Naive thymus-derived CD8-positive, alpha-beta T cell (primary cell): ENCODE measurements at places on chromosomes 12 and 14.

DNA sequence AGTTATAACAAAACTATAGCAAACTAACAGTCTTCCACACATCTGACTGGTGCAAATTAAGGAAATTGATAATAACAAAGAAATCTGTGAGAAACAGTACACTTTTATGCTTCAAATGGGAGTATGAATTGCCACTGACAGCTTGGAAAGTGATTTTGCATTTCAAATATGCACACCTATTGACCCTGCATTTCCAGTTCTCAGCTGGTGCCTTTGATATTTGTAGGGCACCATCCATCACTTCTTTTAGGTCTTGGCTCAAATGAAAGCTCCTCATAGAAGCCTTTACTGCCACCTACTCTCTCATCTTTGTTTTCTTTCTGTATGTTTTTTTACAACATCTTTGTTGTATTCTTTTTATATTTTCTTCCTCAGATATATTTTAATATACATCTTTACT lies 125.1 kb downstream of the ST8SIA1 start:
- no peak for DNase-seq

DNA sequence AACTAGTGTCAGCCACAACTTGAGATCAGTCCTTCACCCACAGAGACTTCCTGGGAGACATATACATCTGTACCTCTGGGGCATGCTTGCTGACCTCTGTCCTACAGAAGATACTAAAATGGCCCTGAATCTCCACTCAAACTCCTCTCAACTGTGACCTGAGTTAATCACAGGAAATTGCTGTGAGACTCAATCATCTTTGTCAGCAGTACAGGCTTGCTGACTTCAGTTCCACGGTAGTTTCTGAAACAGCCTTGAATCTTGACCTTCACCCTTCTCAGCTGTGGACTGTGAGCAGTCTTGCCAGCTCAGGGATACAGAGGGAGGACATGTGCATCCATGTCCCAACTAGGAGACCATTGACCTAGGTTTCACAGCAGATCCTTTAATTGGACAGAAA lies 1.4 kb upstream of the KLRC1 start:
- no peak for DNase-seq

- DNase-seq, result no peak
These were observed 95.4 kb upstream of the SFSWAP start for GRCh38 chr12:131615326-131616042.

DNA sequence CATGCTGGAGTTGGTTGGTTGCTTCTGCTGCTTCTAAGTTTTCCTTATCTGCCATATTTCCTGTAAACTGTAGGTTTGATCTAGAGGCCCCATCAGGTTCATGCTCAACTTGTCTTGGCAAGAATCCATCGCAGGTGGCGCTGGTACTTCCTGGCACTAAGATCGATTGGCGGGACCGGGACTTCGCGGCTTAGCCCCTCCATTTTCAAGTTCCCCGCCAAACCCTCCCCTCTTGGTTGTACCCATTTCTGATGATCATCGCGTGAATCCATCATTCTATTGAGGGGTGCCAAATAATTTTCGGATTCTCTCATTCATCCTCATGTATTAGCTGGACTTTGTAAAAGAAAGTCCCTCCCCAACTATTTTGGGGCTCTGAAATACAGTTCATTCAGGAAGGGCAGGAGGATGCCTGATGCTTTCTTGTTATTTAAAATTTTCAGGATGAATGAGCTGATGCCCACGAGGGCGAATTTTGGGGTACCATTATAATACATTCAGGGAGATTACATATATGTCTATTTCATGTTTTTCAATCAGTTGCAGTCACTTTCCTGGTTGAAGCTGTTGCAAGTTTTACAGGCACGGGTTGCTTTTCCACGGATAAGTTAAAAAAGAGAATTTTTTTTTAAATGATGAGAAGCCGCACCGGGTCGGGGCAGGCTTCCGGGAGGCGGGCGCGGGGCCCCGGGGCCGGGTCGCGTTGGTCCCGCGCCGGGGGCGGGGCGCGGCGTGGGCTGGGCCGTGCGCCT lies 395 bp upstream of the BRI3BP start:
- DNase-seq, result peak; percentile 75

- DNase-seq, result no peak
These were observed 121.9 kb downstream of the PIK3C2G start for GRCh38 chr12:18383203-18383602.

GRCh38 chr12:72075891-72076557 lies 137.4 kb downstream of the TPH2 start:
- no peak for DNase-seq

- DNase-seq, result no peak
These were observed 262.3 kb upstream of the CRY1 start for GRCh38 chr12:107355612-107356011.
